GM23248 (cell line): ENCODE measurements at places on chromosomes 11 and 22.

- no peak for DNase-seq
Measured at GRCh38 chr11:9276571-9276970, 11.4 kb upstream of the DENND5A start.

GRCh38 chr11:105829084-105829483, 193.0 kb downstream of the MSANTD4 start:
- DNase-seq = no peak

- DNase-seq = no peak
Measured at GRCh38 chr11:15565880-15566279, 451.2 kb downstream of the INSC start.

DNA sequence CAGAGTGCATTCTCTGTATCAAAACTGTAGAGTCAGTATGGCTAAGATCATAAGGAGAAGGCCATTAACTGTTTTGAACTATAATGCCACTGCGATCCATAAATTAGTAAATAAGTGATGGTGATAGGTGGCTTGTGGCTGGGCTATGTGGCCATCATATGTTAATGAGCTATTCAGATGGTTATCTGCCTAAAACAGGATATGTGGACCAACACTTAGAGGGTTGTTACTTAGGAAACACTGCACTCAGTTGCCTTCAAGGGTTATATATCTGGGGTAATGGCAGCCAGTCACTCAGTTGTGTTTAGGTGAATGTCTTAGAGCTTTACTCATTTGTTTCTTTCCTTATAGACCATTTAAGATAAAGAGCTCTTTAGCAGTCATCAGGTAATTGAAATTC, 66.0 kb downstream of the PPP2R1B start:
- no peak for DNase-seq
